ENCODE measurements at places on chromosomes 7 and 10. TPM values are rescaled to one million over a fixed set of nuclear protein-coding genes. Genes with fewer than 3 reads are reported as not detected.

DNA sequence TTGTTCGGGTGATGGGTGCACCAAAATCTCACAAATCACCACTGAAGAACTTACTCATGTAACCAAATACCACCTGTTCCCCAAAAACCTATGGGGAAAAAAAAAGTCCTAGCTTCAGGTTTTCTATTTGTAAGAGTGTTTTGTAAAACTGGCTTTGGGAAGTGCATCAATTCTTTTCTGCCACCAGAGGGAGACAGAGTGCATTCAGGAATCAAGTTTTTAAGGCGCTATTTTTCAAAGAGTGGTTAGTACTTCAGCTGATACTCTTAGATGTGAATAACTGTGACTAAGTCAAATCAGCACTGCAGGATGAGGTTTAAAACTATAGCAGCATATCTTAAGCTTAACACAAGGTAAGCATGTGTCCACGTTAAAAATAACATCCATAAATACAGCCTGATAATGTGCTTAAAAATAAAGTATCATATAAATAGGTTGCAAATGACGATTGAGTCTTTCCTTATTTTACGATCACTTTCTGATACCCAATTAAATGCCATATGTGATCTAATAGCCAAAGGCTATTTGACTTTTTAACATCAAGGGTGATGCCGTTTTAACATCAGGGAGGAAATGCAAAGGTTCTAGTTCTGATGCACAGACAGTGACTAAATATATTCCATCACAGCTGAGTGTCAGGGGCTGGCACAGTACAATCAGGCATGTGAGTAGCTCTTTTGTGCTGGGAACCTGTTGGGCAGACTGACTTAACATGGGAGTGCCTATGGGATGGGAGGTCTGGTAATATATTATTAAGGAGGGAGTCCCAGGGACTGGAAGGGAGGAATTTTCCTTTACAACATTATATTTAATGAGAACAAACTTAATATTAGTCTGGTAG is 10.6 kb upstream of the LYZL2 start:
- DNase-seq, result peak; percentile 43

GRCh38 chr10:49163741-49164140 is 24.4 kb downstream of the TMEM273 start:
- no peak for DNase-seq

- DNase-seq, result no peak
These were observed 6.0 kb upstream of the DAGLB start for GRCh38 chr7:6453734-6454133.

- no peak for DNase-seq
These were observed 7.4 kb downstream of the MAT1A start for GRCh38 chr10:80281784-80282765.

GRCh38 chr10:33573606-33574005 is 239.1 kb upstream of the NRP1 start:
- DNase-seq, result no peak

DNA sequence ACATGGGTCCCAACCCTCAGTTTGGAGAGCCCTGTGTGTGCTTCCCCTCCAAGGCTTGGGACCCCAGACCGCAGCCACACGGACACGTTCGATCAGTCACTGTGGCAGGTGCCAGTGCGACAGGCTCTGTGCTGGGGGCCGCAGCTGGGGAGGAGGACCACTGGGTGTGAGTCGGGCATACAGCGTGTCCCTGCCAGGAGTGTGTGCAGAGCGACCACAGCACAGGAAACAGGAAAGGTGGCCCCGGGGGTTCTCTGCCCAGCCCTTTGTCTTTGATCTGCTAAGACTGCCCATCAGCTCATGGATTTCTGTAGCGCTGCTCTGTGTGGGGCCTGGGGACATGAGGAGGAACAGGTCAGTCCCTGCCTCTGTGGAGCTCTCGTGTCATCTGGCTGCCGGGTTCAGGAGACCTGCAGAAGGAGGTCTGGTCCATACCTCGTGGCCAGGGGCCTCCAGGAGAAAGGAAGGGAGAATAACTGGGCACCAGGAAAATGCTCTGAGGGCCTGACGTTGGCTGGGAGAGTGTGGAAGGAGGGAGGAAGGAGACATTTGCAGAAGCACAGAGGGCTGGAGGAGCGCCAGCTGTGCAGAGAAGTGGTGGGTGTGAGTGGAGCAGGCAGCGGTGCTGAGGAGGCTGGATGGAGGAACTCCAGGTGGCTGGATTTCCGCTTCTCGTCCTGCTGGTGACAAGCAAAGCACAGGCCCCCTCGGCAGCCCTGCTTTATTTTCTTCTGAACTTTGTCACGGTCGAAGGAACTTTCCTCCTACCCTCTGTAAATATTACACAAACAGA is 4.1 kb downstream of the NUDT1 start:
- DNase-seq, result no peak

DNA sequence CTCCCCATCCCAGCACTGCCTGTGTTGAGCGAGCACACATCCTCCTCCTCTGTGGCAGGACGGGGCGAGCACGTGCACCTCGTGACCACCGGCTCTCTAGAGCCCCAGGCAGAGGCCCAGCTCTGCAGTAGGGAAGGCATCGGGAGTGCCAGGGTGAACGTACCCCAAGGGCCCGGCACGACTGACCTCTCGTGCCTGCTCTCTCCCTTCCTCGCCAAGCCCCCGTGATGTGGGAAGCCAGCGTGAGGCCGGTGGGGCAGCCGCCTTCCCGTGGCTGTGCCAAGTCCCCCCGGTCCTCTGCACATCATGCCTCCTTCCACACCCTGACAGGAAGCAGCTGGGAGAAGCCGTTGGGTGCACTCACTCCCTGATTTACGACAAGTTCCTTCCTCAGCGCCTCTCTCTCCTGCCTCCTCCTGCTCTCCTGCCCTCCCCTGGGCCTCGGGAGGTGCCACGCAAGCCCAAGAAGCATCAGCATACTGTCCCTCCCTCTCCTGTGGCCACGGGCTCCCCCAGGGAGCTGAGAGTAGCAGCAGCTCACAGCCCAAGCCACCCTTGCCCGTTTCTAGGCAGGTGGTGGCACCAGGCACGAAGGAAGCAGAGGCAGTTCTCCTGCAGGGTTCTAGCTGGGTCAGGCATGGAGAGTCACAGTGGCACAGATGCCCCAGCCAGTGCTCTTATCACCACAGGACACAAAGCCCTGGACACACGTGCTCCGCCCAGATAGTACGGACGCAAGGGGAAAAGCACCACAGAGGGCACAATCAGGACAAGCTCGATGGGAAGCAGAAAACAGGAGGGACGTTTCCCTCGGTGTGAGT is 47.0 kb downstream of the AMZ1 start:
- DNase-seq, result no peak

DNA sequence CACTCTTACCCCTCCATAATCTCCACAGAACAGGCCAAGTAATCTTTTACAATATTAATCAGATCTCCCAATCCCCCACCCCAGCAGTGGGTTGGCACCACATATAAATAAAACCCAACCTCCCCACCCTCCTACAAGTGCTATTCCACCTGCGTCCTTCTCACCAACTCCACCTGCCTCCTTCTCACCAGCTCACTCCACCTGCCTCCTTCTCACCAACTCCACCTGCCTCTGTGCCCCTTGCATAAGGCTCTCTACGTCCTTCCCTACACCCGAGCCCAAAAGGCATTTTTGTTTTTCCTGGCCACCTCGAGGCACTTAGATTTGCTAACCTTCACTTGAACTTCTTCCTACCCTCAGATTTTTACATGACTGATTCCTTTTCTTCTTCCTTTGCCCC is 89.7 kb downstream of the ATE1 start:
- DNase-seq, result no peak

DNA sequence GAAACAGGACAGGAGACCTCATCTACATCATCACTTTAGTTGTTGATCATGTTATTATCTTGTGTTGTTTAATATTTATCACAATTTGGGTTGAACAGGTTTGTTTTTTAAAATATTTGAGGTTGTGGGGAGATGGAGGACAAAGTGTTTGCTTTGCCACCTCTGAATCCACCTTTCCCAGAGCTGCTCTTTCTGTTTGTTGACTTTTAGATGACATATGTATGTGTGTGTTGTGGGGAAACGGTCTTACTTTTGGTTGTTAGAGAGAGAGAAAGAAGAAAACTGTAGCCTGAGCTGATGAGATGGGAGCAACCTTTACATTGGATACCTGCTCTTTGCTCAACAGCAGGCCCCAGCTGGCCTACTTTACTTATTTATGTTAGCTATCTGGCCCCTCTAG is 19.0 kb upstream of the SLC16A12 start:
- DNase-seq, result no peak

GRCh38 chr7:40793132-40793531 is 658.3 kb downstream of the SUGCT start:
- no peak for DNase-seq

DNA sequence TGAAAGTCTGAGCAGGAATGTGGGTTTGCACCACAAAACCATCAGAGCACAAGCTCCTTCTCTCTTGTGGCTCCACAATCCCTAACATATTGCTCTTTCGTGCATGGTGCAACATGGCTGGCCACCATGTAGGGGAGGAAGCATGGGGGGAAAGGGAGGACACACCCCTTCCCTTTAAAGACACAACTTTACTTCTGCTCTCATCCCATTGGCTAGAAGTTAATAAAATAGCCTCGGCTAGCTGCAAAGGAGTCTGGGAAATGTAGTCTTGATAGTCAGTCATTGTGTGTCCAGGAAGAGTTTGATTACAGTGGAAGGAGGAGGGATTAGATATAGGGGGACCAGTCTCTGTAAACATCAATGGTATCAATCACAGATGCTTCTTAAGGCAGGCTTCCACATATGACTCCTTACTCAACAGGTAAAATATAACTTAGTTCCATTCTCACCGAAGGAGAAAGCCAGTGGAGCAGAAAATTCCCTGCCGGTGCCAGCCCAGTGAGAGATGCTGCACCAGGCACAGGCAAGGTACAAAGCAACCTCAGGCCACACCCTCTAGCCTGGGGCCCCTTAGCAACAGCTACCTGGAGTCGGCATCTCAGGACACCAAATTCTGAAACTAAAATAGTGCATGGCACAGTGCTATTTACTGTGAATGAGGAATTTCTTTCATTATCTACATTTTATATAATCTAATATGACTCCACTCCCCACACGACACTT is 124.7 kb upstream of the CTBP2 start:
- no peak for DNase-seq

DNA sequence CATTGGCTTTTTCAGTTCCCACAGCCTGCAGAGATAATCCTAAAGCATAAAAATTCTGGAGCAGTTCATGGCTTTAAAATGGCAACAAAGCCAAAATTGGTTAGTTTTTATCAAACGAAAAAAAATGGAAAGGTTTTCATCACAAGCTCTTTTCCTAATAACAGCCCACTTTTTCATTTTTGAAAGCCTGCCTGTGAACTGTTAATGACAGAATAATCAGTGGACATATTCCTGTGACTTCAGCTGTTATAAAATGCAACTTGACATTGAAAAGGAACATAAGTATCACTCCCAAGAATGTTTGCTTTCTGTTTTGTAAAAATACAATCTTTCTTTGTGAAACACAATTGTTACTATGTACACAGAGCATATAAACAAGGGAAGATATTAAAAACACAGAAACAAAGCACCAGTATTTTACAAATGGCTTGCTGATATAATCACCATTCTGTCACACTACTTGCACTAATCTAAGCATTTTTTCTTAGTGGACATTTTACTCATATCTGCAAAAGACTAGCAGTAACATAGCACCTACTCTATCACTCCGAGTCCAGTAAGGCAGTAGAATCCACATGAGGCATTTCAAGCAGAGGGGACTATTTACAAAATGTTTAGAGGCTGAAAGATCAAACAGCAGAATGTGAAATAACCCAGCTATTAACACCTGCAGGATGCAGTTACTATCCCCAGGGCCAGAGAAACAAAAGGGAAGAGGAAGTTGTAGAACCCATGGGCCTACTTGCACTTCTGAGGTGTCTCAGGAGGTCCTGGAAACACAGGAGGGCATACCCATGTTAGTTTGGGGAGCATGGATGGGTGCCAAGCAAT is 26.4 kb downstream of the MACC1 start:
- no peak for DNase-seq

DNA sequence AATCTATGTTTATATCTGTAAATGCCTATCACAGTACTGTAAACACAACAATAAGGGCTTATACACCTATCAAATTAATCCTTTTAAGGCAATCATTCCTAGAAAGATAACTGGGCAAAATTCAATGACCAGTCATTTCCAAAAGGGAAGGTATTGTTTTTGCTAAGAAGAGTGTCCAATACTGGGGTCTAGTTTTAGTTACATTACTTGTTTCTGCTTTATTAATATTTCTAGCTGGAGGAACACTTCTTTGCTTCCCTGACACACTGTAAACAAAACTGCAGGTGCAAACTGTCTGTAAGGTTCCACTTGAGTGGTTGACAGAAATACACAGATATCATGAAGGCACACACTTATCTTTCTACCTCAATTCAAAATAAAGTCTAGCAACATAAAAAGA is 84.2 kb upstream of the FAM133B start:
- DNase-seq, result no peak

GRCh38 chr10:72370201-72370722 is 15.5 kb upstream of the DNAJB12 start:
- DNase-seq, result no peak

DNA sequence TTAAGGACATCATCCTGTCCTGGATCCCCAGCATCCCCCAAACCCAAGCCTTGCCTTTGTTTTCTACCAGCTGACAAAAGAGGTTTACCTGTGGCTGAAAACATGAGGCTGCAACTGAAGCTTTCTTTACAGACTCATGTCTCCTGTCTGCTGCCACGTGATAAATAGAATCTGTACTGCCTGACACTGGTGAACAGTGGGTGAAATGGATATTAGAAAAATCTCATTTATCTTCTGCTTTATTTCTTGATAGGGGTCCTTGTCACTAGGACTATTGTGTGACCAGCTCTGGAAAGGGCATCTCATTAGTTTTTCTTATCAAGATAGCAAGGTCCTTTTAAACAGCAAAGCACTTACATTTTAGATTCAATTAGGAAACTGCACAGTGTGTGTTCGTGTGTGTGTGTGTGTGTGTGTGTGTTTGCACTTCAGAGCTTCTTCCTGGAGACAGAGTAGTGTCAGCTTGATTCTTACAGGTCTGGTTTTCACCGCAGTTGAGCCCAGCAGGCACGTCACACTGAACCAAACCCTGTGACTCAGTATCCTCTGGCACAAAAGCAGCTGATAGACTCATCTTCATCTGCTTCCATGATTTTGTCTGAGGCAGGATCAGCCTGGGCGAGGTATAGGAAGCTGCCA is 373.5 kb upstream of the CELF2 start:
- no peak for DNase-seq

PLOD3 gene
- total RNA-seq, result 93.0 TPM

ELN gene
- total RNA-seq, result 0.26 TPM

ADAM22 gene
- total RNA-seq, result 4.2 TPM

GNAT3 gene
- not detected for total RNA-seq

EPHB4 gene
- 192 TPM for total RNA-seq

RNLS gene
- total RNA-seq, result 11.4 TPM

PAXIP1 gene
- 27.3 TPM for total RNA-seq

OR2A5 gene
- not detected for total RNA-seq
